ENCODE measurements at places on chromosomes 11 and 22.

- peak; percentile 19 for DNase-seq
Observed at GRCh38 chr11:129530154-129530895, 154.7 kb downstream of the BARX2 start.

- no peak for DNase-seq
Observed at GRCh38 chr11:94031625-94032024, 10.5 kb downstream of the HEPHL1 start.

DNA sequence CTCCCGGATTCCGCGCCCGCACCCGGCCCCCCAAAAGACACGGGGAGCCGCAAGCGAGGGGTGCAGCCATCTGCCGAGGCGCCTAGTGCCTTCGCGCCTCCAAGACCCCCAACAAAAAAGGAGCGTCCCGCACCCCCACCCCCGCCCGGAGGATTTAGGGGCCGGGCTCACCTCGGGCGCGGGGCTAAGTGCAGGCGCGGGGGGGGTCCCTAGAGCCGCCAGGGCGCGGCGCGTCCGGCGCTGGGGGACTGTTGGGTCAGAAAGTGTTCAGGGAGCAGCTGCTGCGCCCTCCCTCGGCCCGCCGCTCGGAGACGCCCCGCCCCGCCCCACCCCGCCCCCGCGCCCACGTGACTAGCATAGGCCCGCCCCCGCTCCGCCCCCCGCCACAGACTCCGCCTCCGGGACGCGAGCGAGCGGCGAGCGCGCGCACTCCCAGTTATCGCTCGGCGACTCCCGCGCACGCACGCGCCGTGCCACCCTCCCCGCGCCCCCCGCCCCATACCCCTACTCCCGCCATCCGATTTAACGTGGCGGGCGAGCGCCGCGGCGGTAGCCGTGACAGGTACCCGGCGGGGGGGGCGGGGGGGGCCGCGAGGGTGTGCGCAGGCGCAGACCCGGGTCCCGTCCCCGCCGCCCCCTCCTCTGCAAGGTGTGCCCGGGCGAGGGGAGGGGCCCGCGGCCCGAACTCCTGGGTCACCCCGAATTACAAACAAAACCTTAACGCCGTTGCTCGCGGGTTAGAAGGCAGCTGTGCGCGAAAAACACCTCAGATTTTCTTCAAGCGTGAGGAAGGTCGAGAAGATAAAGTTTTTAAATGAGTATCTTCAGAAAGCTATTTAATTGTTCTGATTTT lies 56.2 kb downstream of the KCNJ4 start:
- peak; percentile 90 for DNase-seq

DNA sequence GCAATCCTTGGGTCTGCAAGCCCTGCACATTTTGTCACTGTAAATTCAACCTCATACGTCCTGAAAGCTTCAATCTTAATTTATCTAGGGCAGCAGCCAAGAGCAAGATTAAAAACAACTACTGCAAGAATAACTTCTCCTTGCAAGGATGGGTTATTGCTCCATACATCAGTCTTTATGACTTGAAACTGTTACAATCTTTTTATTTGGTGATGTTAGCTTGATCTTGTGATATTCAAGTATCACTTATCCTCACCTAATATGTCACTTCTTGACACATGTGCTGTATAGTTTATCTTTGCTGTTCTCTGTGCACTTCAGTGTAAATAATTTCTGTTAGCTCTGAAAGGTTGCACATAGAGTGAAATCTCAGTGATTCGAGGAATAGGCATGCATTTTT lies 14.7 kb upstream of the APLP2 start:
- no peak for DNase-seq

DNA sequence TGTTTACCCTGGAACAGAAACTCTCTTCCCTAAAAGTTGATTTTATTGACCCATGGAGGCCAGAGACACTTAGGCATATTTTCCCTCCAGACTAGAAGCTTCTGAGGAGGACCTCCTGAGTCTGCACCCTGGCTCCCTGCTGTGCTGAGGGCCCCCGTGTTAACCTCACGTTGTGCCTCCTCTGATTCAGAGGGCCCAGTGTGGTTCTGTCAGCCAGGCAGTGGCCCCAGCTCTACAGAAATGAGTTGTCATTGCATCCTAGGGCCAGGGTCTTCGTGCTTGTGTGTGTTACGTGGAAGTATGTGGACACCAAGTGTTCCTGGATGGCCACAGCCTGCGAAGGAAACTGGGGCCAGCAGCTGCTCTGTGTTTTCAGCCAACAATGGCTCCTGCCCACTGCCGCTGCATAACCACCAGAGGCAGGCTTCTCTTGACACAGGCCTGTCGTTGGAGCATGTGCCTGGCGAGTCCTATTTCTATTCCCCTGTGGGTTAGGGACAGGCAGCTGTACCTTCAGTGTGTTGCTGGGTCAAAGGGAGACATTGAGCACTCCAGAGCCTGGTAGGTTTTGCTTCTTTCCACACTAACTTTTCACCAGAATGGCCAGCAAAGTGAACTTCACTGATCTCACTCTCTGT lies 44.5 kb downstream of the MED15 start:
- DNase-seq = peak; percentile 52

GRCh38 chr22:45949258-45949870 lies 27.6 kb downstream of the WNT7B start:
- no peak for DNase-seq

GRCh38 chr11:132486060-132486459 lies 1046.2 kb downstream of the OPCML start:
- no peak for DNase-seq

- DNase-seq = no peak
Observed at GRCh38 chr11:70399681-70400112, 1.4 kb downstream of the CTTN start.

DNA sequence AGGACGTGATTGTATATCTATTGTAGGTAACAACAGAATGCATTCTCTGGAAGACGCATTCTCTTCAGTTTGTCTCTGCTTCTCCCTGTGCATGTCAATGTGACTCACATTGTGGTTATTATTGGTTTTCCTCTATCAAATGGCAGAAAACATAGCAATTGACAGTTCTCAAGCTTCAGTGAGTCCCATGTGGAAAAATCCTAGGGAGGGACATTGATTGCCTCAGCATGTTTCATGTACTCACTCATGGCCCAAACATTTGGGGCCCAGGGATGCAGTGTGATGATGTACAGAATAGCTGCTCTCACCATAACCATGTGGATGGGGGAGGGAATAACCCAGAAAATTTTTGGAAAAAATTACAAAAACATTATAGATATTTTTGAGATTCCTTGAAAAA lies 9.3 kb upstream of the ARL14EP start:
- no peak for DNase-seq

- DNase-seq = no peak
Observed at GRCh38 chr11:65662247-65662798, 393 bp downstream of the RELA start.

- DNase-seq = no peak
Observed at GRCh38 chr11:72309074-72309598, 65.2 kb upstream of the PHOX2A start.

- peak; percentile 73 for DNase-seq
Observed at GRCh38 chr22:27405672-27406388, 395.7 kb downstream of the MN1 start.

DNA sequence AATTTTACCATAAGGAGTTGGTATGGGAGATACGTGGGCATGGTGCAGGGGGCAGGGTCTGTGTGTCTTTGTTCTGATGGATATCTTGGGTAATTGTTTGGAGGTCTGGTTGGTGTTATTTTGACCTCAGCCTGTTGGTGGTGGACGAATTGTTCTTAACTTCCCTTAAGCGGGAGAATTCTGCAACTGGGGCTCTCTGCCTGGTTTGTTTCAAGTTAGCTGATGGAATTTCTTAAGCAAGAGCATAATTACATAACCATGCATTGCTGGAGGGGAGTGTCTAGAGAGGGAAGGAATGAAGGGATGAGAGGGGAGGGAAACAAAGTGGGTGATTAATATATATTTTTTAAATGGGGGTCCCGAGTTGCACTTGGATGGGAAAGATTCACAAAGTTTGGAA lies 908.5 kb upstream of the RAG2 start:
- DNase-seq = no peak

GRCh38 chr22:31233001-31233400 lies 20.9 kb downstream of the LIMK2 start:
- DNase-seq = no peak

- no peak for DNase-seq
Observed at GRCh38 chr11:9790703-9791102, 126.8 kb downstream of the SWAP70 start.

DNA sequence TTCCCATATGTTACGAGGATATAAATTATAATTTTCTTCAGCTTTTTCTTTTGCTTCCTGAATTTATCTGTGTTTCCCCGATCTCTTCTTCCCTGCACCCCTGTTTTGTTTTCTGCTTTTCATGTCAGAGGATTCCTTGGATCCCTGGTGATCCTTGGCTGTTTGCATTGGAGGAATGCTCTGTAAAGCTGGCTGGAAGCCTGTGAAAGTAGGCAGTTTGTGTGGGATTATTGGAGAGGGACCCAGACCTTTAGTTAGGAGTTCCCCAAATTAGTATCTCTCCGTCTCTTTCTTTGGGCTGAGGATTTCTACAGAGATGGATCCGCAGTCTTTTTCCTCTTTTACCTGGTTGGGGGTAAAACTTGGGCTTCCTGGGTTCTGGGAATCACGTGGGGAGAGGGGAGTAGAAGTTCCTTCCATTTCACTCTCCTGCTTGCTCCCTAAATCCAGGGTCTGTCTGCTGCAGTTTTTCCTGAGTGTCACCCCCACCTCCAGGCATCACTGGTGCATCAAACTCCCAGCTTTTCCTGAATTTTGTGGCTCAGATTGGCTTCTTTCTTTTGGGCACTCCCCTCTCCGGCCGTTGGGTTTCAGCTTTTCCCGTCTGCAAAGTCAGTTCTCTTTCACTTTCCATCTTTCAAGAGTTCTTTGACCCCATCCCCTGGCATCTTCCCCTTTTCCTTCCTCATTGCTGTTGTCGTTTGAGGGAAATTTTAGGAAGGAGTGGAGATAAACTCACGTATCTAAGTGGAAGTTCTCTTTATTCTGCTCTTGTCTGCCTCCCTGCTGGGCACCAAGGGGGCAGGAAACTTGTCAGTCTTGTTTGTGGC lies 79.1 kb upstream of the ALX4 start:
- no peak for DNase-seq

DNA sequence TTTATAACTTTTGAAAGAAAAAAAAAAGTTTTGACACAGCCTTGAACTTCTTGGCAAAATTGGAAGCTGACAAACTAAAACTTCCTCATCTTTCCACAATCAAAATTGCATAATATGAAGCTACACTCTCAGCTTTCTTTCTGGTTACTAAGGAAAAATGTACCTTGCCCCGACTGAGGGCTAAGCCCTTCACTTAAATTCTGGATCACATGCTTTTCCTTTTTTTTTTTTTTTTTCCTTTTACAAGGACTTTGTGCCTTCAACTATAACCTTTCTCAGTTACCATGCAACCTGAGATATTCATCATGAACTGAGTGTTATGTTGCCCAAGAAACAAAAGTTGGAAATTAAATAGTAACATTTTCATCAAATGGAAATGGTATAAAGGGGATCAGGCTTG lies 188.5 kb upstream of the CARD18 start:
- DNase-seq = no peak

DNA sequence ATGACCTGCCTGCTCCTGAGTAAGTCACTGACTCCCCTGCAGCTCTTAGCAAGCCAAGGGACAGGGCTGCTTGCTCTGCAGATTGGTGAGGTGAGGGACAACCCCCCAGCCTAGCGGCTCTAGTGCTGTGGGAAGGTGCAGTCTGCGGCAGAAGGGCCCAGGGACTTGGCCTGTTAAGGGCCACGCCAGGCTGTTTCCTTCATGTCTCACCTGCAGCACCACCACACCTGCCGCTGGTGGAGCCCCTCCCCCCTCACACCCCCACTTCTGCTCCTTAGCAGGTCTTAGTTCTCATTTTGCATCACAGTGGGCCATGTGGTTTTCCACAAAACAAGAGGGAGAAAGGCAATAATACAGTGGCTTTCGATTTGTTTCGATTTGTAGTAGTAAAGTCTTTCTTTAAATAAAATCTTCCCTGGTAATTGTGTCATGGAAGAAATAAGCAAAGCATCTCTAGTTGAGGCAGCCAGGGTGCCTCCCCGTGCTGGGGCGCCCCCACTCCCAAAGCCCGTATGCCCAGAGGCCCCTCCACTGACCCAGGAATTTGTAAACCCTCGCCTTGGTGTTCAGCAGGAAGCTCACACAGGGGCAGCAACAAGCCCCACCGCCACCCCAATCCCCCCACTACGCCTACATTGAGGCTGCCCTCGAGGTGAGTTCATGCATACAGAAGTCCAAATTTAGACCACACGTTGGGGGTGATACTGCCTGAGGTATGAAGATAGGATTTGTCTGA lies 86.5 kb upstream of the CLDN5 start:
- no peak for DNase-seq

DNA sequence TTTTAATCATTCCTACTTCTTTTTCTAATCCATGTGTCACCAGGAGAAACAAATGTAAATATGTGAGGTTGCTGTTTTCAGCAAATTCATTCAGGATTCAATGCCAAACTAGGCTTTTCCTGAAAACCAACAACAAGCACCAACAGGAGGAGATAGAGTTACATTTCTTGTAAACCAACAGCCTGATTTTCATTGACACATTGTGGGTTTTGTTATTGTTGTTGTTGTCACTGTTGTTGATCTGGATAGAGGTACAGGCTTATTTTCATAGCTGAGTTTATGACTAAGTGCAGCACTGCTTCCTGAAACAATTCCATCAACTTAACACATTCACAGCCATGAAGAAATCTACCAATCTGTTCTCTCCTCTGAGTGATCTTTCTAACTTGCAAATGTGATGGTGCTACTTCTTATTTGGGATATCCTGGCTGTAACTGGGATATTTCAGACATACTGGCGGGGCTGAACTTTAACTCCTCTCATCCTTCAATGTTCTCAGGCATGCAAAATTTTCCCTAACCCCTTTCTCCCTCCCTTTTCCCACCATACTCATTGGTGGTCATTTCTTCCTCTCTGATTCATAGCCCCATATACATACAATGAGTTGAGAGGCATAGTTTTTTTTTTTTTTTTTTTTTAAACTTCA lies 65.5 kb downstream of the ME3 start:
- no peak for DNase-seq

GRCh38 chr11:31865606-31866300 lies 54.6 kb upstream of the PAX6 start:
- no peak for DNase-seq

- no peak for DNase-seq
Observed at GRCh38 chr11:111846636-111847035, 24.7 kb downstream of the ALG9 start.

GRCh38 chr11:130881475-130882137 lies 34.7 kb downstream of the SNX19 start:
- no peak for DNase-seq

- DNase-seq = peak; percentile 16
Observed at GRCh38 chr11:2300936-2301630, 635 bp downstream of the C11orf21 start.

- peak; percentile 84 for DNase-seq
Observed at GRCh38 chr11:128814856-128815705, 52.0 kb downstream of the KCNJ1 start.
